ENCODE measurements at places on chromosomes 1 and 21.

GRCh38 chr1:44602634-44603628 is 71.3 kb downstream of the TMEM53 start:
- DNase-seq = no peak

DNA sequence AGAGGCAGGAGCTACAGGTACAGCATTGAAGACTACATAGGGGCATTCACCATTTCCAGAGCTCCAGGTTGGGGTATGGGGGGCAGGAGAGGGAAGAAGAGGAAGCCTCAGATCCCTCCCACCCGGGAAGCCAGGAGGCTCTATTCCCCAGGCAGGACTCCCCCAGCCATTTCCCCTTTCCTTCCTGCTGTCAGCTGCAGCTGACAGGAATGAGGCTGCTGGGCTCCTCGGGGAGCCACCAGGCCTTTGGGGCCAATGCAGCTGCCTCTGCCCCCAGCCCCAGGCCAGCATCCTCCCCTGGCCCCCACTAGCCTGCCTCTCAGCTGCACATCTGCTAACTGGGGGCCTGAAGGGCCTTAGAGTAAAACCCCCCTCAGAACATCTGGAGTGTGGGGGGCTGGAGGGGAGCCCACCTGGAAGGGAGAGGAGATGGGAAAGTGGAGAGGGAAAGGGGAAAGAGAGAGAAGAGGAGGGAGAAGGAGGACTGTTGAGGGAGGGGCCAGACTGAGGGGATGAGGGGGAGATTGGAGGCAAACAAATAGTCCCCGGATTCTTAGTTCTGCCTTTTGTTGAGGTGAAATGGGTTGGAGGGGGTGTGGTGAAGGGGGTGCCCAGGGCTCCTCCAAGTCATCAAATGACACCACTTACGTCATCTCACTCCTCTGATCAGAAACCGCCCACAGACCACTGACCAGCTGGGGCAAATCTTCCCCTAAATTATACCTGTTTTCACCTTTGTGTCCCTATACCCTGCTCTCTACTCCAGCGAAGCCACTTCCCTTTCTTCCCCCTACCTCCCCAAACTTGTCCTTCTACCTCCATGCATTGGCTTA is 58.0 kb downstream of the LGR6 start:
- DNase-seq = no peak

- no peak for DNase-seq
Observed at GRCh38 chr1:116328671-116329070, 44.4 kb upstream of the ATP1A1 start.

DNA sequence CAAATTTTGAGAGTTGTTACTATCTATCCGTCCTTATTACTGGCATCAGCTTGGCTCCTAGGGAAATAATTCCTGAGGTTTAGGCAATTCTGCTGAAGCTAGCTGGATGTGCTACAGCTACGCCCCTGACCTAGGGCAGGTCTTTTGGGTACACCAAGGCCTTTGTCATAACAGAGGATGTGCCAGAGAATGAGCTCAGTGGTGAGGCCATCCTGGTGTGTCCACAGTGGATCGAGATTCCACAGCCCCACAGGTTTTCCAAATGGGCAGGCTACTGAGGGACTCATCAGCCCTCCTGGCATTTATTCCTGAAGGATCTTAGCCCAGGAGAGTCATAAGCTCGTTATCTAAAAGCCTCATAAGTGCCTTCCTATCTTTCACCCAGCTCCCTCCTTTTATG is 475.2 kb upstream of the USP24 start:
- no peak for DNase-seq

GRCh38 chr1:22646384-22646783 is 3.0 kb downstream of the C1QC start:
- no peak for DNase-seq

GRCh38 chr1:228511546-228512445 is 24.6 kb downstream of the RNF187 start:
- DNase-seq = no peak

- DNase-seq = no peak
Observed at GRCh38 chr1:9127395-9128165, 1.3 kb downstream of the GPR157 start.

DNA sequence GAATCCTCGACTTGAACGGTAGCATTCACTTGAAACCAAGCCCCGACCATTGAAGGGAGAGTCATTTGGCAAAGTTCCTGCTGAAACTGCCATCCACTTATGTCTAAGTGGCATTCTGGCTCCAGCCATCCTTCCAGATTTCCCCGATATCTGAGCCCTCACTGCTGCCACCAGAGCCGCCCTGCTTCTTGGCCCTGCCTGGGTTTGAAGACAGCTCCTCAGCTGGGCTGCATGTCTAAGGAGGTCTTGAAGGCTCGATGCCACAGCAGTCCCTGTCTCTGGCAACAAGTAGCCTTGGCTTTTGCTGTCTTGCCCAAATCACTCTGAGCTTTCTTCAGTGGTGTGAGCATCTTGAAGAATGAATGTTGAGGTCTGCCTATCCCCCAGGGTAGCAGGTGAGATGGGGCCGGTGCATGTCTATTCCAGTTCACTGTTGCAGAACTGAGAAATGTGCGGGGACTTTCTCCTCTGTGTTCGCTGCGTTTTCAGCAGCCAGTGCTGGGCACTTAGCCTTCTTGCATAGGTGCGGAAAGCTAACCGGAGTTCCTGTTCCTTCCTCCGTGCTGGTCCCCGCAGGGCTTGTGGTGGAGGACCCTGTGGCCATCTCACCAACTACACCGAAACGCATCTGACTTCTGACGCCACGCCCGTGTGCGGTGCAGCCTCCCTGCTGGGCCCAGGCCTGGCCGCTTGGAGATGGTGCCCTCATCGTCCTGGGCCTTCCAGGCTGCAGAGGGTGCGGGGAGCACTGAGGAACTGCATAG is 29.2 kb downstream of the MAN1C1 start:
- DNase-seq = no peak

DNA sequence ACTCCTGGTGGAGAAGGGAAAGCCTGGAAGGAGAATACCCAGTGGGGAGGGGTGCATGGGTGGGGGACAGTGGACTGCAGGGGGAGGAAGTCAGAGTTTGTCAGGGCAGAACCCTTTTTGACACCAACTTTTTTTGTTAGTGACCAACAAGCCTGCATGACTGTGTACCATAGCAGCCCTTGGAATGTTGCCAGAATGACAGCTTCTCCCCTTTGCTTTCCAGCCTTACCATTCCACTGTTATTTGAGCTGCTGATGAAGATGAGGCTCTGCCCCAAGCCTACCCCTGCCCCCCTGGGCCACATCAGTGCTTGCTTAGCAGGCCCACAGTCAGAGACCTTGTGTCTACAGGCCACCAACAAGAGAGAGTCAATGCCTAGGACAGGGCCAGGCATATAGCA is 341.2 kb downstream of the HHAT start:
- no peak for DNase-seq

DNA sequence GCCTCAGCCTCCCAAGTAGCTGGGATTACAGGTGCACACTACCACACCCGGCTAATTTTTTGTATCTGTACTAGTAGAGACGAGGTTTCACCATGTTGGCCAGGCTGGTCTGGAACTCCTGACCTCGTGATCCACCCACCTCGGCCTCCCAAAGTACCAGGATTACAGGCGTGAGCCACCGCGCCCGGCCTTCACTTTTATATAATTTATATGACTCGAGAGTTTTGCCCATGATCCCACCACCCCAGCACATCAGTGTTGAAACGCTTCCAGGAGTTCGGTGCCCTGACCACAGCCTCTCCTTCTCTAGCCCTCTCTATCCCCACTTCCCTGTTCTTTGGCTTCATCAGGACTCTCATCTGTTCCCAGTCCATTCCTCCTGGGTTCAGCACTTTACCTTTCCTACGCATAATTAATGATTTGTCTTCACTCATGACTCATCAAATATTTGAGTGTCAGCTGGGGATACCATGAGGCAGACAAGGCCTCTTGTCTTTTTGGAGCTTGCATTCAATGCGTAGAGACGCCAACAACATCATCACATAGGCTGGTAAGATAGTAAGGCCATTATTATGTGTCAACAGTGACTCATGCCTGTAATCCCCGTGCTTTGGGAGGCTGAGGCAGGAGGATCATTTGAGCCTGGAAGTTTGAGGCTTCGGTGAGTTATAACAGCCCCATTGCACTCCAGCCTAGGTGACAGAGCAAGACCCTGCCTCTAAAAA is 1.4 kb downstream of the PMF1 start:
- DNase-seq = peak; percentile 96

DNA sequence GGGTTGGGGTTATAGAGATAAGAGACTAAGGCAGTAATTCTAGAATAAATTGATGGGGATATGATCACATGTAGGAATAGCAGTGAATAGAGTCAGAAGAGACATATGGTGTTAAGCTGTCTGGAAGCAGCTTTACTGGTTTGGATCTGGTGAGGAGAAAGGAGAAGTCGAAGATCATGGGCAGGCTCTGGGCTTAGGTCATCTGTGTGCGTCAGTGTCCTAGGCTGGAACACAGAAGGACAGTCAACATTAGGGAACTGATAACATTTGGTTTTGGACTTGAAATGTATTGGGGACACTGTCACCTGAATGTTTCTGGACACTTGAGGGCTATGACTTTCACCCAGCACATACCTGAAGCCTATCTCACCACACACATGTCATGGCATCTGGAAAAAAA is 13.9 kb upstream of the GRIK1 start:
- no peak for DNase-seq

DNA sequence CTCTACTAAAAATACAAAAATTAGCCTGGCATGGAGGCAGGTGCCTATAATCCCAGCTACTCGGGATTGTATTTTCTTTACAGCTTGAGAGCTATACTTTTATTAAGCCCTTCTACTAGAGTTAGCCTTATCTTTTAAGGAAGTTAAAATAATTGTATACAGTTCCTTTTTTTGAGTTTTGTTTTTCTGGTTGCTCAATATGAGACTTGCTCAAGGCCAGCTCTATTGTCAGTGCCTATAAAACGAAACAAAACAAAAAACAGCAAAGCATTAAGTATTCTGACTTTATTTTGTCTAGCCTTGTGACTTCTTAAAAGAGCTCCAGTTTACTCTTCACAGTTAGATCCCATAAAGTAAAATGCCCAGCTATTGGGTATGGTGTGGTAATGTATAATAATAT is 17.2 kb downstream of the PKN2 start:
- DNase-seq = no peak

GRCh38 chr1:234987415-234988154 is 141.1 kb downstream of the TOMM20 start:
- peak; percentile 89 for DNase-seq

DNA sequence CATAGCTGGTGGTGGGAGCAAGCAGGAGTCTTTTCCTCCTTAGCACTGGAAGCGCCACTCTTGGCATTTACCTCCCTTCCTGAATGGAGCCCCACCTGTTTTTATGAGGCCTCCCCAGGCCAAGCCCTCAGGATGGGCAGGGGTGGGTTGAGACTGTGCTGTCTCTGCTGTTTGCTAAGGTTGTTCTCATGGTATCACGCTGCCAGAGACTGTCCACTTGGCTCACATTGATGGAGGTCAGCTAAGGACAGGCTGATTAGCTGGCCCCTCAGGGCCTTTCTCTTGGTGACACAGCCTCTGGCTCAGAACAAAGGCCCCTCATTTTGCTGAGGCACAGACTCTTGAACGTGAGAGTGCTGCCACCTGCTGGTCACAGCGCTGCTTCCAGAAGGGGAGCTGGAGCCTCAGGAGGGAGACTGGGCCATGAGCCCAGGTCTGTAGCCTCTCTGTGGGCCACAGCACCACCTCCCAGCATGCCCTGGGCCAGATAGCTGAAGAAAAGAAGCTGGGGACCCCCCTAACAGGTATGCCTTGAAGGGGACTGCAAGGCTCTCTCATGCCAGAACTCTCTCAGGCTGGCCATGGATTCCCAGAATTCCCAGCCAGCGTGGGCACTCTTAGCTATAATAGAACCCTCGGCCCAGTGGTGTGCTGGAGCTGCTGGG is 85.6 kb downstream of the CD58 start:
- peak; percentile 68 for DNase-seq

- peak; percentile 67 for DNase-seq
Observed at GRCh38 chr1:7902478-7903085, 38.1 kb downstream of the TNFRSF9 start.

GRCh38 chr1:229479660-229480399 is 28.3 kb downstream of the NUP133 start:
- no peak for DNase-seq

DNA sequence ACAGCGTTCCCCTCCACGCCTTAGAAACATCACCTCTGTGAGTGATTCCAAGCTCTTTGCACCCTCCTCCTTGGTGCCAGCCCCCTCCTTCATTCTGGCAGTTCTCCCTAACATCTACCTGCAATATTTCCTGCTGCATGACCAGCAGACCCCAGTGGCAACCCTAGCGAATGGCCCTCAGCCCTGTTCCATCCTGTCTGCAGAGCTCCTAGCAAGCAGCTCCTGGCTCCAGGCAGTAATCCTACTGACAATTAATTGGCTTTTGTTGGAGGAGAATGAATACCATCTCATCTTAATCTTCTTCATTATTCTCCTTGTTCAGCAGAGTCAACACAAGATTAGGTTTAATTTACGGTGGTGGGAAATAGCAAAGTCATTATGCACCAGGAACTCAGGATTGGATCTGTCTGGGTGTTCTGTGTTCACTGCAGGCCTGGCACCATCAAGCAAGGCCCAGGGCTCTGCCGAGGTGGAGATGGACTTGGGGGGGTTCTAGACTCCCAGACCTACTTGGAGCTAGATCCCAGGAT is 12.4 kb downstream of the FBXO2 start:
- DNase-seq = no peak

DNA sequence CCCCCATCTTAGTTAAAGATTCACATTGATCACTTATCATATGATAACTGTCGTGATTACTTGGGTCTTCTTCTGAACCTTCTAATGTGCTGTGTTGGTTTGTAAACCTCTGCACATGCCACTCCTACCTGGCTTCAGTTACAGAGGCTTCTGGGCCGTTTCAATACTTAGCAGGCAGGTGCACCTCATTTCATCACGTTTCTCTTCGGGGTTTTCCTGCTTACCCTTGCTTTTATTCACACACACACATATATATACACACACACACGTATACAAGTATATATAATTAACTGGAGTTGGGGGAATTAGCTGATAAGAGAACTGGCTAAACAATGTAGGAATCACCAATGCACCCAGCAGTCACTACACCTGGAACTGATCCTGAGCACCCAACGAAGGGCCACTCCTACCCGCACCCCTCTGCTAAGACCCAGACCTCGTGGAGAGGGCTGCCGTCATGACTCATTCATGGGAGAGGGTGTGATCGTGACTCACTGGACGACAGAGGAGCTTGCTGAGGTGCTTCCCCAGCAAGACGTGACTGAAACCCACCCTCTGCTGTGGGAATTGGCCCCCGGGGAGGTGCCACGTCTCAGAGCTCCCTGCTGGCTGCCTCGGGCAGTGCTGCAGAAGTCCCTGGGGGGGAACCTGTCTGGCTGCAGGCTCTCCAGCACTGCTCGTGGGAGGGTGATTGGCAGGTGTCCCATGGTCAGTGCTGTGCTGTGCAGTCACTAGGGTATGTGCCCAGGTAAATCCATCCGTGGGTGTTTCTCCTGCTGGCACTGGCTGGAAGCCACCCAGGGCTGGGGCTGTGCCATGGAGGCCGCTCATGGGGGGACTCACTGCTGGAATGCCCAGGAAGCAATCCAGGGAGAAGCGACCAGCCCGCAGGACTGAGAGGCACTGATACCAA is 166.6 kb downstream of the DYRK1A start:
- peak; percentile 79 for DNase-seq

GRCh38 chr1:43509007-43509739 is 21.5 kb upstream of the PTPRF start:
- DNase-seq = no peak

- DNase-seq = no peak
Observed at GRCh38 chr1:5993556-5994491, 1.6 kb upstream of the NPHP4 start.
